ENCODE measurements at places on chromosomes 16 and 17. TPM values are rescaled to one million over a fixed set of nuclear protein-coding genes. Genes with fewer than 3 reads are reported as not detected.

DNA sequence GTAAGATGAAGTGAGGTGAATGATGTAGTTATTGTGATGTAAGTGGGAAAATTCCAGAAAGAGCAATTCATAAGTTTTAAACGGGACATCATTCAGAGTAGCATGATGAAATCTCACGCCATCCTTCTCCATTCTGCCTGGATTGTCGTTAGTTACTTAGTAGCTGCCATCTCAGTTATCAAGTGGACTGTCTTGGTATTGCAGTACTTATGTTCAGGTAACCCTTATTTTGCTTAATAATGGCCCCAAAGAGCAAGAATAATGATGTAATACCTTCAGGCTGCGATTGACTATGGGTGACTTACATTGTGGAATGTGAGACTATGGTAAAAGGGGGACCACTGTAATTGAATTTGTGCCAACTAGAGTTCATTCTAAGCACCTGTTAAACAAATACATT is 234.1 kb upstream of the TOM1L1 start:
- DNase-seq, result no peak

DNA sequence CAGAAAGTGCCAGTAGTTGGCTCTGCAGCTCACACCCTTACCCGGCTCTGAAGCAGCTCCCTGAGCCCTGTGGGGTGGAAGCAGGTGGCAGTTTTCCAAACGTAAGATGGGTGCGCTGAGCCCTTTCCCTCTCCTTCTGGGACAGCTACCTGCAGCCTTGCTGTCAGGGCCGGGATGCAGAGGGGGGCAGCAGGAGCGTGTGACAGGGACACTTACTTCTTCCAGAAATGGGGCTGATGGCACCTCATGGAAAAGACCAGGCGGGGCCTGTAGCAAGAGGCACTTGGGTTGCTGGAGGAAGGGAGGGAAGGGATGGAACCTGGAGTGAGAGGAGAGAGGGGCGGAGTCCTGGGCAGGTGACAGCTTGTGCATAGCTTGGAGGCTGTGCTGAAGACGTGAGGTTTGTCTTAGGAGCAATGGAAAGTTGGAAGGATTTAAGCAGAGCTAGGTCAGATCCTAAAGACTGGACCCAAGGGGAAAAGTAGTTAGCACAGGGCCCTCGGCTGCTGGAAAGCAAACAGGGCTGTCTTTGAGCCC is 216.8 kb upstream of the RPL38 start:
- DNase-seq, result no peak

GRCh38 chr17:48244121-48244711 is 136.7 kb downstream of the SNX11 start:
- DNase-seq, result no peak

GRCh38 chr17:60514053-60514452 is 12.0 kb downstream of the APPBP2 start:
- DNase-seq, result no peak

GRCh38 chr16:3122926-3123570 is 10.7 kb downstream of the ZNF205 start:
- DNase-seq, result no peak

DNA sequence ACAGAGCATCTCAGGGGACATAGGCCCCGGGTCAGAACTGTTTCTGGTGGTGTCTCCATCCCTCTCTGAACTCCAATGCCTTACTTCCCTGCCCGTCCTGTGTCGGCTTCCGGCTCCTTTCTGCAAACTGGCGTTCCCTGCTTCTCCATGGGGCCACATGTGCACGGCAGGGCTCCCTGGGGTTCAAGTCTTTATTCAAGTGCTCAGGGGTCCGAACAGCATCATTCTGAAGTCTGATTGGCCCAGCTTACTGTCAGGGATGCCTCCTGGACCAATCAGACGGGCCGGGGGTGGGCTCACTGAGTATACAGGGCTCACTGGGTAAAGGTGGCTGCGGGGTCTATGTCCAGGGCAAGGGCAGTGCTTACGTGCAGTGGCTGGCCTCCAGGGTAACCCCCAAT is 17.1 kb downstream of the C16orf82 start:
- no peak for DNase-seq

Gene AGRP
- not detected for total RNA-seq

Data from Peyer's patch (tissue), 4 donors.